ENCODE measurements at places on chromosomes 3 and 15.

- peak; percentile 48 for DNase-seq
Observed at GRCh38 chr3:71907996-71908395, 123.0 kb upstream of the PROK2 start.

GRCh38 chr3:60657972-60658371, 593.3 kb downstream of the FHIT start:
- no peak for DNase-seq

DNA sequence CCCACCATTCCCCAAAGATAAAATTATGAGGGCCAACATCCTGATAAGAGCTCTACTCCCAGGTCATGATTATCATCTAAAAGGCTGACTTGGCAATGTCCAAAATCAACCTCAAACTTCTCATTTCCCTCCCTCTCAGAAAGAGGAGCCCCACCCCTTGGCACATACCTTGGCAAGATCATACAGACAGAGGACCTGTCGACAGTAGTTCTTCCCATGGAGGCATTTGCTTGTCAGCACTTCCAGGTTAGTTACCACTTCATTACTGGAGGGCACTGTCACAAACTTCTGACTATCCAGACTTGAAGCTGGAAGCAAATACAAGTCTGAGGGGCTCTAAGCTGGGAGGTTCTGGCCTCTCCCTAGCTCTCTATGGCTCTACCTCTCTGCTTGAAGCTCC, 37.8 kb downstream of the EIF3J start:
- no peak for DNase-seq

- DNase-seq = no peak
Observed at GRCh38 chr15:28895146-28895545, 9.4 kb downstream of the APBA2 start.

DNA sequence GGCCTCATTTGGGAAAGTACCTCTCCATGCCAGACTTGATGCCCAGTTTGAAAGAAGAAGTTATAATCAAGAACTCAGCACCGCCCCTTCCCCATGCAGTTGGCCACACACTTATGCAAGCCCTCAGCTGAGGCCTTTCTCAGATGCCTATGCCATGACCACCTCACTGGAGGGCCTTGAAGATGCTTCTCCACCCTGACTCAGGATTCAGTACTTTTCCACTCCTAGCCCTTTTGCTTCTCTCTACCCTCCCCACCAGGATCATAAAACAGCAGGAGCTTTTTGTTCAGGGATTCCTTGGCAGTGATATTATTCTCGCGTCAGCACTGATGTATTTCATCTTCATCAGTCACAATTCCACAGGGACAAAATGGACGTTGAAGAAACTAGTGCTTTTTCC, 313.5 kb downstream of the PYDC2 start:
- no peak for DNase-seq

GRCh38 chr15:79004336-79004735, 59.5 kb upstream of the CTSH start:
- no peak for DNase-seq

- DNase-seq = peak; percentile 53
Observed at GRCh38 chr3:32045091-32045915, 61.1 kb upstream of the GPD1L start.

- DNase-seq = no peak
Observed at GRCh38 chr3:107367353-107367752, 9.9 kb upstream of the CCDC54 start.

- DNase-seq = no peak
Observed at GRCh38 chr3:62724503-62724902, 150.7 kb downstream of the CADPS start.

- DNase-seq = no peak
Observed at GRCh38 chr3:100570811-100571210, 38.6 kb upstream of the ADGRG7 start.

DNA sequence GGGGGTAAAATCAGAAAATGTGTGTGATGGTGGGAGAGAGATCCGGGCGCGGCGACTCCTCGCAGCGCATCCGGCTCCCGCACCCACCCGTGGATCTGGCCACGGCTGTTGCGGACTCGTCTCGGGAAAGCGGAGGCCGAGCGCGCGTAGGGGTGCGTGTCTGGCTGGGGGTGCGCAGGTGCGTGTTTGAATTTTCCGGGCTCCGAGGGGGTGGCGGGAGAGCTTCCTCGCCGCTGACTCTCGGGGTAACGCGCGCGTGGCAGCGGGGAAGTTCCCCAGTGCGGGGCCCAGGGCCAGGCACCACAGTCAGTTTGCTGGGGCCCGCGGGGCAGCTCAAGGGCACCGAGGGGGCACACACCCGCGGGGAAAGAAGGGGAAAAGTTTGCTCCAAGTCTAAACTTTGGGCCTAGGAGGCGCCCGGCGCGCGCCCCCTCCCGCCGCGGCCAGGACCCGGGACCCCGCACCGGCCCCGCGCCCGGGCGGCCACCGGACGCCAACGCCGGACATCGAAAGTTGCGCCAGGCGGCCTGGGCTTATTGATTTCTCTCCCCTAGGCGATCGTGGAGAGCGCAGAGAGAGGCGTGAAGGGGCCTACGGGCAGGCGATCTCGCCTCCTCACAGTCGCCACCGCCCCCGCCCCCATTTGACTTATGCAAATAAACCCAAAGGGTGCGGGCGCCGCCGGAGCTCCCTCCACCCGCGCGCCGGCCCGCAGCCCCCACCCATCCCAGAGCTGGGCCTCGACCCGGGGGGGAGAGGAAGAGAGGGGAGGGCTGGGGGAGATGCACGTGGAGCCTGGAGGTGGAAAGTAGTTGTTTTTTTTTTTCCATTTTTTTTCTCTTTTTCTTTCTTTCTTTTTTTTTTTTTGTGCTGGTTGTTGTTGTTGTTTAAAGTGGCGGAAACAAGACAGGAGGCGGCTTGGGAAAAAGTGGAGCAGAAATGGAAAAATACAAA, 639 bp downstream of the FOXP1 start:
- DNase-seq = peak; percentile 83

DNA sequence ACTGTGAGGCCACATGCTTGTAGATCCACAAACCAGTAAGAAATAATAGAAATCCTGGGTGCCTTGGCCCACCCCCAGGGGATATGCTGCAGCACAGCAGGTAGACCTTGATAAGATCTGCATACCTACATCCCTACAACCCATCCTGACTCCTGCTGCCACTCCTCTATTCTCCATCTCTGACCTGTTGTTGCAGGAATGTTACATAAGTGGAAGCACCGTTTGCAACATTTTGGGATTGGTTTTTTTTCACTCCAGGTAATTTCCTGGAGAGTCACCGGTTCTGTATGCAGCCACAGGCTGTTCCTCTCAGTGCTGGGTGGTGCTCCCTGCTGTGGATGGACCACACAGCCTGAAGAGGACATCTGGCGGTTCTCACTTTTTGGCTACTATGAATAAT, 16.1 kb upstream of the CSPG5 start:
- no peak for DNase-seq

- no peak for DNase-seq
Observed at GRCh38 chr15:77542491-77543001, 90.2 kb downstream of the LINGO1 start.

DNA sequence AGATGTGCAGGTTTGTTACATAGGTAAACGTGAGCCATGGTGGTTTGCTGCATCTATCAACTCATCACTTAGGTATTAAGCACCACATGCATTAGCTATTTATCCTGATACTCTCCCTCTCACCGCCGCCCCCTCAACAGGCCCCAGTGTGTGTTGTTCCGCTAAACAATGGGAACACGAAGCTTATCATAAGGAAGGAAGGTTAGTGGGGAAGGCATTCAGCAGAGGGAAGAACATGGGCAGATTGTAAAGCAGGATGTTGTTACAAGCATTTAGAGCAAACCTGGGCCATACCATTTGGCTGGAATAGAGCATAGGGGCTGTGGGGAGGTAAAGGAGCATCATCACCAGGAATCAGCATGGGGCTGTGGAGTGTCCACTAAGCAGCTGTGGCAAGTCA, 111.8 kb downstream of the SSR3 start:
- no peak for DNase-seq

GRCh38 chr3:194736277-194736895, 50.7 kb downstream of the FAM43A start:
- no peak for DNase-seq

DNA sequence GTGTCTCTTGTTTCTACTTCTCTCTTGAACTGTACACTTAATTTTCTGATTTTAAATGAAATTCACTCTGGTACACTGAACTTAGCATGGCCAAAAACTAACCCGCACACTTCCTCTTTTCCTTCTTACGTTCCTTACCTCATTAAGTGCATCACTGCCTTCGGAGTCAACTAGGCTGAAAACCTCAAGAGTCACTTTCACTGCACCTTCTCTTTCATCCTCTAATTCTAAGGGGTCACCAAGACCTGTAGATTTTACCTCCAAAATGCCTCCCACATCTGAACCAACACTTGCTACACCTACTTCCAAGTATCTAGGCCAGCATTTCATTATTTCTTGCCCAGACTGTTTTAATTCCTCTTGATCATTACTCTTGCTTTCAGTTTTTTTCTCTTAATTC, 6.6 kb downstream of the CBLB start:
- no peak for DNase-seq

DNA sequence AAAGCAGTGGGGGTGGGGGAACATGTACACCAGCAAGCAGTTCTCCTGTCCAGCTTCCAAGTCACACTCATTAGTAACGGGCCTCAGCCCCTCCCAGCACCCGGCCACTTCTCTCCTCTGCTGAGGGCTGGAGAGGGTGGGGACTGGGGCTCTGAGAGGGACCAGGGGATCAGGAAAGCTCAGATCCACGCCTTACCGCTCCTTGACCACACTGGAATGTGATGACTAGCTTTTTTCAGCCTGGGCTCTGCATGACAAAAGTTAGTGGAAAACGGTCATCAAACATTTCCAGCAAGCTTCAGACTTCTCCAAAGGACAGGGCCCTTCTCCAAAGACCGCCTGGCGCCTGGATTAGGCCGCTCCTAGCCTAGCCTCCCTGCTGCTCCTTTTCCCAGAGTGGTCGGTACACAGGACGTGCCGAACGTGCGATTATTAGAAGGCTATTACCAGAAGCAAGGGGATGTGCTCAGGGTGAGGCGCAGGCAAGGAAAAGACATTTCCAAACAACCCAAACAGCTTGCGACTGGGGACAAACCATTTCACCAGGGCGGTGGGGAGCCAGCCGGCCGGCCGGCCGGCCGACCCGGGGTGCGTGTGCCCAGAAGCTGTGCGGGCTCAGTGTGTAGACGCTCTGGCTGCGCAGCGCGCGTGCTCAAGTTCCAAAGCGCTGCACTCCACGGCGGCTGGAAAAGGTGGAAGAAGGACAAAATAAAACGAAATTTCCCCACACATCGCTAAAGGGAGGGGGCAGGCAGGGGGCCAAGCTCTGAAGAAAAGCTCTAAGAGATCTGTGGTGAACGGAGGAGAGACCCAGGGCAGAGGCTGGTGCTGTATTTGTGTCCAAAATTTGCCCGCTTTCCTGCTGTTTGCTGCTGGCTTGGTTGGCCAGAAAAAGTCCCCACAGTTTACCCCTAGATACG, 51.0 kb upstream of the SSR3 start:
- peak; percentile 79 for DNase-seq

DNA sequence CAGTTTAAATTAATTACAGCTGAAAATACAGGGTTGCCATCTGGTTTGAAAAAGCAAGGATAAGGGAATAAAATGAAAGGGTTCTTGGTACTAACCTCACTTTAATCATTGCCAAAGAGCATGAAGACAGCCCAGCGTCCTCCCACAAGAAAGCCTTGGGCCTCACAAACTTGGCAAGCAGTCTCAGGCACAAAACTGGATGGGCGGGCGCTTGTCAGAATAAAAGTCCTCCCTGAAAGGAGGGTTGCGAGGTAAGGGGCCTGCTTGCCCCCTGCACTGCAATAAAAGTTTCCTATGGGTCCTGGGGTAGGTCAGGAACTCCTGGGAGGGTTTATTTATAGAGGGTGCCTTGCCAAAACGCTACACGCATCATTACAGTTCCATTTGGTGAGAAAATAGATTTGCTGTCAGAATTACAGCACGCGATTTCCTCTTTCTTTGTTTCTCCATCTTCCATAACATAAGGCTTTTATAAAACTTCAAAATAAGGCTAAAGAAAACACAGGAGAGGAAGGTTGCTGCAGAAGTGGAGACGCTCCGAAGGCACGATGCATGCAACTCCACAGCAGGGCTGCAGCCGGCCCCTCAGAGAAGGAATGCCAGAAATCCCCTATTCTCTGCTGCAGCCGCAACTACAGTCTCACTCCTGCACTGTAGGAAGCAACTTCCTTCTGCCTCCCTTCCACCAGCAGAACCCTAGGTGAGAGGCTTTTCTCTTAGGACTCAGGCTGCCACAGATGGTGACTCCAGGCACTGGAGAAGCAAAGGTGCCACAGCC, 61.3 kb downstream of the VGLL4 start:
- DNase-seq = peak; percentile 94

- no peak for DNase-seq
Observed at GRCh38 chr3:89964347-89964746, 856.9 kb downstream of the EPHA3 start.

DNA sequence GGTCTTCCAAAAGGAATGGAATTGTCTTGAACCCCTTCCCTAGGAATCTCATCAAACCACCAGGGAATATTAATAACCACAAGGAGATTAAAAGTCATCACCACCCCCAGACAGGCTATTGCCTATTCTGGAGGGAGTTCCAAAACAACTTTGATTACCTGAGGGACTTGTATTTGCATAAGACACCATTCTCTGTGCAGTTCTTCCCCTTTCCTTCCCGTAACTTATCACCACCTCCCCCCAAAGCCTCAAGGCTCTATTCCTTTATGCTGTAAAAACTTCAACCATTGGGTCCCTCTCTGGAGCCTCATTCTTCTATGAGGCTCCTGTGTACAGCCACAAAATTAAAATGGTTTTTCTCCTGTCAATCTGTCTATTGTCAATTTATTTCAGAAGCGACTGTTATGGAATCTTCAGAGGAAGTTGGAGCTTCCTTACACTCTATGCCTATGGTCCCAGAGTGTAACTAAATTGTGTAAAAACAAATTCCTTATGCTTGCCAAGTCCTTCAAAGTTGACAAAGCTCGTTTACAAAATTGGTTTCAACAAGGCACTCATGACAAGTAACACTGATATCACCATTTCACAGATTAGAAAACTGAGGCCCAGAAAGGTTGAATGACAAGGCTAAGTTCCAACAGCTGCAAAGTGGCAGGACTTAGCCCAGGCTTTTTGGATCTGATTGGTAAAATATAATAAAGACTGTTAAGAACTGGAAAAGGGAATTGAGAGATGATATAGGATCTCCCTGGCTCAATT, 68.3 kb upstream of the HERC1 start:
- DNase-seq = no peak

DNA sequence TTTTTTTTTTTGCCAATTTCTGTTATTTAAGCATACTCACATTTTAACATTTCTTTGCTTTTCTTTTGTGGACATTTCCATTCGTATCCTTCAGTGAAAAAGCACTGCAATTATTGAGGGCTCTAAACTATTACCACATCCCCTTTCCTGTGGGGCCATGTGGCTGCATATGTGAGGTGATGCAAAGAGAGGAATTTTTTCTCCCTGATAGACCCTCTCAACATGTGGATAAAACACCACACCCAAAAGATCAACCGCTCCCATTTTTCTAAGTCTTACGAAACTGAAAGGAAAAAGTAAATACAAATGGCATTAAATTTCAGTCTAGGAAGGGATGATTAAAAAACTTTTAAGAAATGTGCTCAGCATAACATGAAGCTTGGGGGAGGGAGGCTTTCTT, 68.8 kb downstream of the DNAJC13 start:
- no peak for DNase-seq

GRCh38 chr3:84008623-84009022, 950.2 kb upstream of the CADM2 start:
- no peak for DNase-seq

Data from femur (tissue), 1 donor.